ENCODE measurements at places on chromosomes 12 and 14.

DNA sequence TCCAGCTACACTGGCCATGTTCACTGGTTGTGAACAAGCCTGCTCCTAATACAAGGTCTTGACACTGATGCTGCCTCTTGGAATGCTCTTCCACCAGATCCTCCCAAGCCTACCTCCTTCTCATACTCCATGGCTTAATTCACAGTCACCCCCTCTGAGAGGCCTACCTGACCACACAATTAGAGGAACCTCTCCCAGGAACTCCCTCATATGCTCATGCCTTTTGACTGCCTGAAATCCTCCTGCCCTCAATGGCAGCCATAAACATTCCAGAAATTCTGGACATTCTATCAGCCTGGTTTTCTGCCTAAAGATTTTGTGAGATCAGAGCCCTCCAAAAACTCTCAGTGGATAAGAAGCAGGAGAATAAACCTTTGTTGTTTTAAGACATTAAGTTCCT is 340.2 kb downstream of the C12orf75 start:
- DNase-seq: no peak

DNA sequence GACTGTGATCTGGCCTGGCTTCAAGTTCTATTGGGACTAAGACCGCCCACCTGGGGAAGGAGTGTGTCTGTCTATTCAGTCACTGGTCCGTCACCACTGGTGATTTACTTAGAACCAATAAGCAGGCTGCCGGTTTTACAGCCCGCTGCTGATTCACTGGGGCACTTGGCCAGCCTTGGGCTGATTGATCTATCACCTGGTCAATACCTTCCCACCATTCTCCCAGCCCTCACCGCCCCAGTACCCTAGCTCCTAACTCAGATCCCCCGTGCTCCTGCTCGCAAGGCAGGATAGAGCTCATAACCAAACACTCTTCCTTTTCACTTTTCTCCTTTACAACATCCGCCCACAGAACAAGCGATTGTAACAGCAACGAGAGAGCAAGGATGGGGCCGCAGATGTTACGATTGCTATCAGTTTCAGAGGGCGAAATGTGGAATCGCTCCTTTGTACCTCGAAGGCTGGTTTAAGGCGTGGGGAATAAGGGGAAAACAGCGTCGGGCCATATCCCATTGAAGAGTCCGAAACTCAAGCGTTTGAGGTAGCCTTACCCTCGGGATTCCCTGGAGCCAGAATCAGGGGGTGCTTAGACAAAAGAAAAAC is 672 bp downstream of the RDH11 start:
- peak; percentile 71 for DNase-seq

DNA sequence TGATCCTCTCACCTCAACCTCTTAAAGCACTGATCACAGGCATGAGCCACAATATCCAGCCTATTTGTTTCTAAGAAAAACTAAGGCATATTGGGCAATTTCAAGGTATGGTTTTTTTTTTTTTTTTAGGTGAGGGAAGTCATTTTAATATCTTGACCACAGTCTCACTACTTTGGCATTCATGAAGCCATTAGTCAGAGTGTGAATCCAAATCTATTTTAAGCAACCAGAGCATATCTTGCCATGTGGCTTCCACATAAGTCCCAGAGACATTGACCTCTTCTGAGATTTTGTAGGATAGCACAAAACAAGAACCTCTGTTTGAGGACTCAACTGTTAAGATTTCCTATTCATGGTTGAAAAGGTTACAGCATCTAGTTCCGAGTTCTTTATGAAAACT is 130.3 kb upstream of the RBM19 start:
- no peak for DNase-seq

GRCh38 chr14:90443161-90444076 is 46.6 kb downstream of the CALM1 start:
- DNase-seq: no peak

GRCh38 chr12:48794870-48795269 is 6.0 kb upstream of the ADCY6 start:
- no peak for DNase-seq

DNA sequence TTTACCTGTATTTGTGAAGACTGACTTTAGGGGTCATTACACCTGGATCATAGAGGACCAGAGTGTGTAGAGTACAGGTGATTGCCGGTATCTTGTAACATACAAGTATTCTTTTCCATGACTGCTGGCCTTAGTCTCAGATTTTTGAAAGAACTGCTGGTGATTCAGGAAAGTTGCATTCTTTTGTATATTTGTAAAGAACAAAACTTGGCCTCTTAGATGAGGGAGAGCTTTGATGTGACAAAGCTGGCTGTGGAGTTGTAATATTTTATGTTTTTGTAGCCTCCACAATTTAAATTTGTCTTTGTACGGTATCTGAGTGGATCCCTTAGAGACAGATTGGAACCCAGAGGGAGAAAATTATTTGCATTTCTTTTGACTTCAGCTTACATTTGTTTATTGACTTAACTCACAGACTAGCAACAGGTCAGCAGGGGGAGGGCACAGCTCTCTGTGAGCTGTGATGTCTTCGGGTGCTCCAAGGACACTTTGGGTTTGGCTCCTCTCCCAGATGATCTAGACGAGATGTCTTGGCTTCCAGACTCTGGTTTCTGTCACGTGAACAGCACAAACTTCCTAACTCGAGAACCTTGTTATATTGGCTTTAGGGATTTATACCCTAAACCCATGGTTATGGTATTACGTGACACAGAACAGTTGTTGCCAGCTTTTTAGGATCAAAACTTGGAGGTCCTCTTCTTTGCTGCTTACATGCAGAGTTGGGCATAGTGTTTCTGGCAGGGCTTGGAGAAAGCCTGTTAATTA is 65.9 kb downstream of the DAAM1 start:
- DNase-seq: peak; percentile 82

DNA sequence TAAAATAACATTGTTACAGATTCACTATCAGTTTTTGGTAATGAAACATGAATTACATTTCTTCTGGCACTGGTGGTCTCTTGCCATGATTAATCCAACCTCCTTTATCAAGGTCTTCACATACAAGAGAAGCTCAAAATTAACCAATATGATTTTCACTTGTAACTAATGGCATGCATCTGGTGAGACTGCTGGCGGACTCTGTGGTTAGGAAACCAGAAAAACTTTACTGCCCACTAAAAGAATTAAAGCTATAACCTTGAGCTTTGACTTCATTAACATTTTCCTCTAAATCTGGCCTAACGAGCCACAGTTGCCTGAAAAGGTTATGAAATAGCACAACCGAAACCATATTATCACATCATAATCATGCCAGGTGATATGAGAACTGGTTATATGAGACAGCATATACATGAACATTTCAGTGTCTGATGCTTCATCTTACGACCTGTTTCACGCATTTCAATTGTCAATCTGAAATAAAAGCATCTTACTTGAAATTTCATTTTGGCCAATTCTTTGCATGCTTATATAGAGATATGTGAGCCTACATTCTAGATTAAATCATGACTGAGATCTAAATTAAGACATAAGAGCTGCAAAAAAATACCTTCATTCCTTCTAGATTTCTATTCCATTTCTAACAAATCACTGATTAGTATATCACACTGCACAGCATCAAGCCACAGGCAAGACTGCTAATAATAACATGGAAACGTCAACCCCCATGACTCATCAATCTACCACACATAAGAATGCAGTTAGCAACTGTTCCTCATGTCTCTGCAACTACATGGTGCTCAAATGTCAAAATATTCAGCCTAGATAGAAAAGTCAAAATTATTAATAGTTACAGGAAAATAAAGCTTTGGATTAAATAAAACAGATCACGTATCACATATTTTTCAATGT is 89.3 kb downstream of the OSBPL8 start:
- DNase-seq: peak; percentile 51

DNA sequence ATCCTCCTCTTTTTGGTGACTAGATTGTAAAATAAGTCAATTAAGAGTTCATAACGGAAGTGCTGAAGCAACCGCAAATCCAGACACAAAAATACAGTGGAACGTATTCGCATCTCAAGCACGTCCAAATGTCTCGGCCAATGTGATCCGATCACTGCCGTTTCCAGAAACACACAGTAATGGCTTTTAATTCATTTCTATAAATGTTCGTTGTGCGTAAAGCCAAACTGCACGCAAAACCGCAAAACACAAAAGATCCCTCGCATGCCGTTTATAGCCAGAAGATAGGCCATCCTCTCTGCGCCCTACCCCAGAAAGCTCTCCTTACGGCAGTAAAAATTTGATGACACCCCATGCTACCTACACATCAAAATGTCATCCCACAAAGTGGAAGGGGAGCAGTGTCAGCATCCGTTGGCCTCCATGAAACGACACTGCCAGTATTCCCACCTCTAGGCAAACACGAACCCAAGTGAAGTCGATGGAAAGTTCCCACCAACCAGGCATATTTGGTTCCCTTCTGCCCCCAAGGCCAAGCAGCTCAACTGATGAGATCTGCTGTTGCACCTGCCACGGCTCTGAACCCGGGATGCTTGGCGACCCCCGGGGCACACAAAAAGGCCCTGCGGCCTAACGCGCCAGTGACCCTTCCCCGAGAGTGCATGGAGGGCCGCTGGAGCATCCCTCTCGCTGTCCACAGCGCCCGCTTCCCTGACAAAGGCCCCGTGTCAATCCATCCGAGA is 1.4 kb downstream of the HECTD4 start:
- DNase-seq: no peak

DNA sequence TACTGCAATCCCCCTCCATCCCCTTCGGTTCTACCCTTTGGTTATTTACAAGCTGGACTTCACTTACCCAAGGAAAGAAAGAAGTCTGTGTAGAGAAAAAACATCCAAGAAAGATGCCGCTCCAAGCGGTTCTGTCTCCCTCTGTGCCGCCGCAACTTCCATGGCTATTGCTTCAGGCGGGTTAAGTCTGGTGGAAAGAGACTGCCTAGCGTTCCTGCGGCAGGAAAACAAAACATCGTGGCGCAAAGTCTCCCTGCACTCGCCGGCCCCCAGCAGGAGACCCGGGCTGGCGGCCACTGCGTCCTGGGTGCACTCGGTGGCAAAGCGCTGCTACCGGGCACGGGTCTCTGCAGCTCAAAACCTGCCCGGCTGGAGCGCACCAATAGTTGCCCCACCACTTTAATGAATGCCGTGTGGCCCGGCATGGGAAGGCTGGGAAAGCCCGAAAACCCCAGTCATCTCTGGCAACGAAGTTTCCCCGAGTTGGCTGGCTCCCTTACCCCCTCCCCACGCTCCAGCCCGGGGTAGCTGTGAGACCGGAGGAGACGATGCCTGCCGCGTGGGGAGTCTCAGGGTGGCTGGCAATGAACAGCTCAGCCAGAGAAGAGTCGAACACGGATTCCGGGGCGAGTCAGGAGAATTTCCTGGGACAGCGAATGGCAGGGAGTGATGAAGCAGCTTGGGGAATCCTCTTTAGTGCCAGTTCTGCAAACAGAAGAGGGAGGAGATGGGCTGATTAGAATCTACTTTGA is 3.5 kb upstream of the KCNK10 start:
- no peak for DNase-seq

DNA sequence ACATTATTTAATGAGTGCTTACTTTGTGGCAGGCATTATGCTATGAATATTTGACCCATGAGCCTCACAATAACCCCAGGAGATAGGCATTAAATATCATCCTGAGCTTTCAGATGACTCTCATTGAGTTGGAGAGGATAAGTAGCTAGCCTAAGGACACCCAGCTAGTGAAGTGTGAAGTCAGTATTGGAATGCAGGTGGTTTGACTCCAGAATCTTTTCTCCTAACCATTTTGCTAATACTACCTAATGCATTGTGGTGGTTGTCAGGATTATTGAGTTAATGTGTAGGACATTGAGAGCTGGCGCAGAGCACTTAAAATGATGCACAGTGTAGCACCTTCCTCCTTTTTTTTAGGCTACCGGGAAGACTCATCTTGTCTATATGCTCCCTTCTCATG is 3.8 kb upstream of the CDKL1 start:
- no peak for DNase-seq

DNA sequence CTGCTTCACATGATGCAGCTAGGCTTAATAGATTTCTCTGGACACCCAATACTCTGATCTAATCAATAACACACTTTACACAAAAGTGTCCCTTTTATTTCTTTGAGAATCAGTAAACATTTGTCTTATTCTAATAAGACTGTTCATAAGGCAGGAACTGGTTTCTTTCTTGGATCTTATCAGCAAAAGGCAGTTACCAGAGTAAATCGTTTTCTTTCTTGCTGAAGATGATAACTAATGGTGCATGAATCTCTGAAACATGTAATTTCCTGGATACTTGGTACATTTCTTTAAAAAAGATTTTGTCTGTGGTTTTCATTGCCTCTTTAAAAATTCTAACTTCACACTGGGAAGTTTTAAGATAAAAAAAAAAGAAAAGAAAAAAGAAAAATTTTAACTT is 39.6 kb downstream of the WIF1 start:
- DNase-seq: no peak

DNA sequence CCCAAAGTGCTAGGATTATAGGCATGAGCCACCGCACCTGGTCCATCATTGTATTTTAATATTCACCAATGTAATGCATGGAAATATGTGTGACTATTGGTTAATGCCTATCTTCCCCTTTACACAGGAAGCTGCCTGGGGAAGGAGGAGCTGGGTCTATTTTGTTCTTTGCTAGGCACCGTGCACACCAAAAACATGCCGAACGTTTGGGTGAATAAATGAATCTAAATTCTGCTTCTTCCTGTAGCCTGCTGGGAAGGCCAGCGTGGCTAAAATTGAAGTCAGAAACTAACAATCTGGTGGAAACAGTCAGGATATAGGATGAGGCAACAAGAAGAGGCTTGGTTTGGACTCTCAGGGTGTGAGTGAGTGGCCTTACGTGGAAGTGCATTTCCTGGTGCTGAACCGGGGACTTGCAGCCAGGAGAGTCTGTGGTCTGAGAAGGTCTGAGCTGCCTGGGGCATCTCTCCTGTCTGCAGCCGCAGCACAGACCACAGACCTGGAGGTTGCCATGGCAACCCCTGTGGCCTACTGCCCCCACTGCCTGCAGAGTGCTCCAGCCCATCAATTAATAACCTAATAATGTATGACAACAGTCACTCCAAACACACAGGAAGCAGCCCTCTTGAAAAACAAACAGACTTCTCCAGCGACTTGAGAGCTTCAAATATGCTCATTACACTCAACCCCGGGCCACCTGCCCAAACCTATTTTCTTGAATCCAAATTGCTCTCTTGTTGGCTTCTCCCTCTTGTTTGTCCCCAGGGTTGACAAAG is 5.5 kb upstream of the GPR68 start:
- no peak for DNase-seq

DNA sequence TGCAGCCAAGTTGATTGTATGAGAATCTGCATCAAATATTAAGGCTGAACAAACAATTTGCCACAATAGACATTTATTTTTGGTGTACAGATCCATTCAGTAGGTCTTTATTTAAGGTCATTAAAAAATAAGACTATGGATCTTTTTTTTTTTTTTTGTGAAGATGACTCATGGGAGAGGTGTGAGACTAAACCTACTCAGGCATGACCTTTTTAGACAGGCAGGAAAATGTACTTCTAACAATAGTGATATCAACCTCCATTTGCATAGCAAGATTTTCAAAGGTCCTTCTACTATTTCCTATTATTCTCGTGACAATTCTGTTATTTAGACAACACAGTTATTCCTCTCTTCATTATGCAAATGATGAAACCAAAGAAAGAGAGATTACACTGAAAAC is 39.9 kb upstream of the PTPRR start:
- DNase-seq: no peak

- DNase-seq: no peak
These were observed 8.6 kb downstream of the NACA start for GRCh38 chr12:56716458-56716857.

Measured in AG04450 (cell line).